Activated CD4-positive, CD25-positive, alpha-beta regulatory T cell (primary cell): ENCODE measurements at places on chromosomes 5 and 9.

DNA sequence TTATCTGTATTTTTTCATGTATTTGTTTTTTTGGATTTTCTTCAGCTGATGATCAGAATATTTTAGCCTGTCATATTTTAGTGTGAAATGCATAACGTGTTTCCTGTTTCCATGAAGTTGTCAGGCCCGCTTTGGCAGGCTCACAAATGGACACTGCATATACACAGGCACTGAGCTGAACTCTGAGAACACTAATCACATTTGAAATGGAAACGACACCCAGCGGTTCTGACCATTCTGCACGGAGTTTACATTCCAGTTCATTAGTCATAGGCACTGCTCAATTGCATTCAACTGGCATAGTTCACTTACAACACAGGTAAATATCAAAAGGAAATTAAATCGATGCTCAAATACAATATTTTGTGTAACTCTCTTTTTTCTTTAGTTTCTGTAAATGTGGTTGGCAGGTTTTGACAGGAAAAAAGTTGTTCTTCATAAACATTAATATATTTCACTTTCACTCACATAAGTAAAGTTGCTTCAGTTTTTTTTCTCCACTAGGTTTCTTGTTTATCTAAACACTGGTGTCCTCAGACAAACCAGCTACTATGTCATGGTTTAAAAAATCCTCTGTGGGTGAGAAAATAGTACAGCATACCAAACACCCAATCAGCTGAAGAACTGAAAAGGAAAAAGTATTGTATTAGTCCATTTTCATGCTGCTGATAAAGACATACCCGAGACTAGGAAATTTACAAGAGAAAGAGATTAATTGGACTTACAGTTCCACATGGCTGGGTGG, 559.0 kb upstream of the DAP start:
- DNase-seq = no peak

- no peak for DNase-seq
These were observed 138.5 kb upstream of the S1PR3 start for GRCh38 chr9:88852794-88853193.

DNA sequence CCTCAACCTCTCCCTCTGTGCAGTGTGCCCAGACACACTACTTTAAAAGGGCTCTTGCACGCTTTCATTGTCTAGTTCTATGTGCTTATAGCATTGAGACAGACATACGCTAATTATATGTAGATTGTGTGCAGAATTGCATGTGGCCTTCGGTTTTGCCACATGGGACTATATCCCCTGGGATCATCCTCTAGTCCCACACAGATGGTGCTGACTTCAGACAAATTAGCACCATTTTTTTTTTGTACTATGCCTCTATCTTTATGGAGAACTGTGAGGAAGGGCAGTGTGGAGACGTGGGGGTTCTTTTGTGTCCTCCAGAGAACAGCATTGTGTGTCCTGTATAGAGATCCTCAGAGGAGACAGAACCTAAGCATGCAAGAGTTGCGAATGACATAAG, 29.3 kb downstream of the PAPPA start:
- no peak for DNase-seq

- DNase-seq = no peak
These were observed 139.7 kb downstream of the SEC61B start for GRCh38 chr9:99361817-99362216.

GRCh38 chr9:14260101-14260500, 53.8 kb downstream of the NFIB start:
- no peak for DNase-seq

DNA sequence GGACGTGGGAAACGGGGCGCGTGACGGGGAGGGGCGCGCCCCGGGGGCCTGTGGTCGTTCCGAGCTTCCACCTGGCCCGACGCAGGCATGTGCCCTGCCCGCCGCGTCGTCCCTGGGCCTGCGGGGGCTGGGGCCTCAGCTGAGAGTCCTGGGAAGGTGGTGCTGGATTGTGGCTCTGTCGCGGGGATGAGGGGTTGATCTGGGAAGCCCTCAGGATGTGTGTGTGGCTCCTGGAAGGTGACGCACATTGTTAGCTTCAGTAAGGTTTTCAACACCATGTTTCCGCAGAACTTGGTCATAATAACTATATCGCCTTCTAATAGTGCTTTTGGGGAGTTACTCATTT, 589.1 kb downstream of the MTRR start:
- DNase-seq = no peak

DNA sequence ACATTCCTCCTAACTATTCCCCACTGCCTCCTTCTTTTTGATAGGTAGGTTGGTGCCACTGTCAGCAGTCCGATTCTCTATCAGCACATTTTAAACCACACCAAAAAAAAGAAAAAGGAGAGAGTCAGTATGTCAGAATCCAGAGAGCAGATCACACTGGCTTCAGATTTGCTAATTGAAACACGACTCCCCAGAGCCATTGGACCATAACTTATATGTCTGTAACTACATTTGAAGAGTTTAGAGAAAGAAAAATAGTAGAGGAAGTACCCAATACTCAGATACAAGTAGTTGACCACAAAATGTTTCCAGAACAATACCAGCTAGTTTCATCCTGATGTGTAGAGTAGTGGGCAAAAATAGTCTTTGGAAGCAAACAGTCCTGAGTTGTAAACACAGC, 216.6 kb downstream of the NR2F1-AS1 start:
- DNase-seq = no peak

- DNase-seq = no peak
These were observed 727 bp downstream of the TRIM7 start for GRCh38 chr5:181204113-181204825.

DNA sequence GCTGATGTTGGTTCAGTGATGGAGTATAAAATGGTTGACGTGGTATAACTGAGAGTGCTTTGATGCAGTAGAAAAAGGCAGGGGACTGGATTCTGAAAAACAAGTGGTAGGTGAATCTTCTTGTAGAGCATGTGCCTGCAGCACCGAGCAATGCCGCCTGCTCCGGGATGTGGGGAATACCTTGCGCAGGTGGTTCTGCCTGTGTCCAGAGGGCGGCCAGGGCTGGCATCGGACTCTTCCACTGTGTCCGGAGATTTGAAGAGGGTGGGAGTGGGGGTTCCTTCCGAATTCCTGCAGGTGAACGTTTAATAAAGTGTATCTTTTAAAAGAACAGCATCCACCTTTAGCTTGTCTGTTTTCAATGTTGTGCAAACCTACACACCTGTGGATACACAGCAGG, 238.0 kb downstream of the FANCC start:
- no peak for DNase-seq

DNA sequence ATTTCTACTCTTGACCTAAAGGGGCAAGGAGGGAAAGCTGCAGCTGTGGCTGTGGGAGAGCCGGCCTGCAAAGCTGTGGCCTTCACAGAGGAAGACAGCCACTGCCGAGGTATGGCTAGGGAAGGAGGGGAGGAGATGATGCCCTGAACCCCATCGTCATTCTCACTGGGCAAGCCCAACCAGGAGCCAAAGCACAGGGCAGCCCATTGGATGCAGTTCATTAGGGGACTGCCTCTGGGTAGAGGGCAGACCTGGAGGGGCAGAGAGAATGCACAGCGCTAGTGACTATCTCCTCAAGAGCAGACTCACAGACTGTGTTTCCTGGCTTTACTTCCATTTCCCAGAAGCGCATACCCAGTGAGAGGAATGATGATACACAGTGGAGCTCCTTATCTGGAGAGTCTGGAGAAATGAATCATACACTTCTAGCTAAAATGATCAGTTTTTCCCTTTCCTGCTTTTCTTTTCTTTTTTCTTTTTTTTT, 47.2 kb upstream of the TTC23L start:
- DNase-seq = no peak

DNA sequence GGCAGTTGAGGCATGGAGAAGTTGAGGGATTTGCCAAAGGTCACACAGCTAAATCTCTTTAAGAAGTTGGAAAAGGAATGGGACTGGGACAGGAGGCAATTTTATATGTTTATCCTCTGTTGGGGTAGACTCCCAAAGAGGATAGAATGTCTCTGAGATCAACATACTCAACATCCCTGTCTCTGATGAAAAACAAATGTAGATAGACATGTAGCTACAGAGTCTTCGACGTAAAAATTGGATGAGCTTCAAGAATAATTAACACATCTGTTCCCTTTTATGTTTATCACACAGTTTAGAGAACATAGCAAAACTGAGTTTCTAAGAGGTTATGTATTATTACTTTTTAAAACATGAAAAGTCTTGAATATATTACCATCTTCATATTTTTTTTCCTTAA, 204.6 kb upstream of the CD180 start:
- DNase-seq = no peak

GRCh38 chr9:109512170-109512756, 14.2 kb upstream of the PTPN3 start:
- no peak for DNase-seq

GRCh38 chr9:132160802-132161742, 786 bp upstream of the NTNG2 start:
- no peak for DNase-seq

GRCh38 chr9:132441404-132441803, 31.4 kb downstream of the CFAP77 start:
- no peak for DNase-seq

GRCh38 chr9:100679834-100680233, 102.0 kb downstream of the CAVIN4 start:
- no peak for DNase-seq

GRCh38 chr9:115628426-115628825, 510.5 kb upstream of the TNC start:
- no peak for DNase-seq

GRCh38 chr9:23220957-23221356, 605.1 kb downstream of the ELAVL2 start:
- DNase-seq = no peak

GRCh38 chr5:54541823-54542783, 24.5 kb downstream of the SNX18 start:
- DNase-seq = no peak

GRCh38 chr5:169913479-169913878, 66.8 kb downstream of the INSYN2B start:
- no peak for DNase-seq

DNA sequence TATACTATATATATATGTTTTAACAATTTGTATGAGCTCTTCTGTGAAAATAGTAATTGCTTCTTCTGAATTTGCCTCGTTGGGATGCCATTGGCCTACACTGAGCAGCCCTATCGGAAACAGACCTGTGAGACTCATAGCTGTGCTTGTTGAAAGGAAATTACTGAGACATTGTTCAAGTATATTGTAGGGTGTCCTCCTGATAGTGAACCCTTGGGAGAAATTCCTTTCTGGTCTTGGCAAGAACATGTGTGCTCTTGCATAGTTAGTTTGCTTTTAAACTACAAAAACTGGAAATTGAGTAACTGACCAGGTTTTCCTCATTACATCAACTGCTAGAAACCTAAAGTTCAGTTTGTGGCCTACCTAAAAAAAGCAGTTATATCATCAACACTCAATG, 160.9 kb downstream of the LURAP1L start:
- DNase-seq = no peak

DNA sequence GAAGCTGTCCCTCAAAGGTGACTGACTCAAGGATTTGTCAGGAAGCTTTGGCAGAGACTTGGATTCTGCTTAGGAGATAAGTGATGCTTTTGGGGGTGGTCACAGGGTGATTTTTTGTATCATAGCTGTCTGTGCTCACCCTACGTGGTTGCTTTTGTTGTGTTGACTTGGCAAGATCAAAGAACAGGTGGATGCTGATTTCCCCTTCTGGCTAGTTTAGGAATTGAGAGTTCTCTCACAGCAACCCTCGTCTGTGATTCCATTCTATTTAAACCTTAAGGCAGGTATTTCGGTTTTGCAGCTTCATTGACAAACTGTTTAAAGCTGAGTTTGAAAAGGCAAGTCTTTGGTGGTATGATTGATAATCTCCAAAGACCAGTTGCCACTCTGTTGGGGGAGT, 27.2 kb downstream of the ARHGAP26 start:
- DNase-seq = no peak

GRCh38 chr9:137149942-137150616, 11.1 kb downstream of the GRIN1 start:
- DNase-seq = no peak

DNA sequence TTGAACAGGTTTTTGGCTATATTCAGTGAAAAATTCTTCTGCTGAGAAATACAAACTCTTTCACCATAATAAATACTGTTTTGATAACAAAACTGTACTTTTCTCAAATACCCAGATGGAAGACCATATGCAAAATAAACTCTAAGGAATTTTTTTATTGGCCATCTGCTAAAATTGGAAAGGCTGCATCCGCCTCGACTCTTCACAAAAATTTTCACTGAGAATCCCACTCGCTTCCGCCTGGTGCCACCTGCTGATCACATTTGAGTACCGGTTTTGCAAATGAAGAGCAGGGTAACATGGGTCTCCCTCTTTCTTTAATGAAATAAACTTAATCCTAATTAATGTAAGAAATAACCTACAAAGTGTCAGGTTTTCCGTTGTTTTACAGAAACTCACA, 76.4 kb downstream of the TTLL11 start:
- DNase-seq = no peak

DNA sequence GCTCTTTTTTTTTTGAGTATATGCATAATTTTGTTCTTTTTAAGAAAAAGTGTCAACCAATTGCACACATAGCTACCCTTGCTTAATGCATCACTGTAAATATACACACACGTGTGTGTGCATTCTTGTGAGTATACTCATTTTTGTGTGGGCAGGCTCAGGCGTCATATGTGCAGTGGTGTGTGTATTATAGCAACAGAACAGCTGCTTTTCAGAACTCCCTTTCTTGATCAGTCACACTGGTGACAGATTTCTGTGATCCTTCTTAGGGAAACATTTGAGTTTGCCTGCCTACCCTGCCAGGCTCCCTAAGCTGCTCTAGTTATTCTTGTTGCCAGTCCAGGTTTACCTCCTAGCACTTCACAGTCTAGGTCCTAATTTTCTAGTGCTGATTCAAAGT, 287.0 kb upstream of the SEMA6A start:
- no peak for DNase-seq

DNA sequence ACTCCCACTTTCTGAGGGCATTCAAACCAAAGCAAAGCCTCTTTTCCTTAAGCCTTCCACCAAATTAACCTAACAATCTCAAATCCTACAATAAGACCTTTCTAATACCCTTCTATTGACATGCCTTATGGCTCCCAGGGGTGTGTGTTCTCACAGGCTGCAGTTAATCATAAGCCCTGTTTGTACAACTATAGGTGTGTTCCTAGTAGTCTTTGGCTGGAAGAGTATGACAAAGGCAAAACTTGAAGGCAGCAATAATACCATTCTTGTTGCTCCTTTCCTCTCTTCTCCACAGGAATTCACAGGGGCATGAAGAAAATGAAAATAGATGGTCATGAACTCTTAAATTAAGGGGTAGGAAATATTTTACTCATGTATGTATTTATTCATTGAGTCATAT, 10.9 kb upstream of the FBXO38 start:
- no peak for DNase-seq

DNA sequence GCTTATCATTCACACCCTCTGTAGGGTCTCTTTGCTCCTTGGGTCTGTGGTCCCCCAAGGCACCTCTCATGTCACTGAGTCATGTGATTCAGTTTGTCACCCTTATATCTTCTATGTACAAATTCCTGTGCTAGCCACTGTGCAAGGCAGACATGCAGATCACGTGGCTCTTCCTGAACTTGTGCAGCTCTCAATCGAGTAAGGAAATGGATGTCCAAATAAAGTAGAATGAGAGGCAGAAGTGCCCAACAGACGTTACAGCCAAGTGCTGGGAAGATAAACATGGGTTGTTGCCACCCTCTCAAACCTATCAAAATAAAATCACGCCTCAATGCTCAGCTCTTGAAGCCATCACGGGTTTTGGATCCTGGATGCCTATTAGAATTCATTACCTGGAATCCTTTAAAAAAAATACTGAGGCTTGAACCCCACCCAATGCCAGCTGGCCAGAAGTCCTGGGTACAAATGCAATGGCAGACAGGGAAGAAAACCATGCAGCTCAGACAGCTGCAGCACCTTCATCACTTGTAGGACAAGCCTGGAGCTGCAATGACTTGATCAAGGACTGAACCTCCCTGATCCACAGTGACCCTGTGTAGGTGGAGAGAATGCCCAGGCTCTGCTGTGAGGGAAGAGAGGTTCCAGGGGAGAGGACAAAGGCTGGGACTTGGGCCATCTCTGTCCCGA, 228.7 kb upstream of the DAP start:
- DNase-seq = no peak
